ENCODE measurements at places on chromosomes 1 and 21. TPM values are rescaled to one million over a fixed set of nuclear protein-coding genes. Genes with fewer than 3 reads are reported as not detected.

The PSEN2 gene
- 21.3 TPM for total RNA-seq

The RGL1 gene
- 1.7 TPM for total RNA-seq

The OR2L13 gene
- not detected for total RNA-seq

The NUDT4B gene
- 4.6 TPM for total RNA-seq

The SYPL2 gene
- not detected for total RNA-seq

The RASSF5 gene
- 3.1 TPM for total RNA-seq

The SAMSN1 gene
- not detected for total RNA-seq

The KIAA1614 gene
- 1.9 TPM for total RNA-seq

The FCGR3B gene
- 0.64 TPM for total RNA-seq

The FAM3B gene
- total RNA-seq, result 0.72 TPM

The LRRC7 gene
- total RNA-seq, result not detected

The TRIM67 gene
- total RNA-seq, result not detected

The TMEM79 gene
- 6.8 TPM for total RNA-seq

The CHAF1B gene
- total RNA-seq, result 2.1 TPM

The TAS1R1 gene
- total RNA-seq, result not detected

The HPCA gene
- total RNA-seq, result not detected

The KCNE2 gene
- not detected for total RNA-seq

The TNFRSF1B gene
- total RNA-seq, result not detected

The MAEL gene
- total RNA-seq, result not detected

The OR2AK2 gene
- total RNA-seq, result not detected

The MED8 gene
- total RNA-seq, result 56.9 TPM

The KCNE1 gene
- total RNA-seq, result not detected

The TMEM9 gene
- 70.3 TPM for total RNA-seq

The IVL gene
- 0.43 TPM for total RNA-seq

The CHI3L1 gene
- 0.21 TPM for total RNA-seq

The MYBPH gene
- total RNA-seq, result not detected

The TPTE gene
- total RNA-seq, result not detected

The FGR gene
- 0.64 TPM for total RNA-seq

The PTCH2 gene
- not detected for total RNA-seq

The DSCAM gene
- 0.21 TPM for total RNA-seq

The PLEKHA6 gene
- total RNA-seq, result 4.8 TPM

The KCNK1 gene
- 15.7 TPM for total RNA-seq

The ROR1 gene
- 3.6 TPM for total RNA-seq

The MORN1 gene
- total RNA-seq, result 7.2 TPM

The ZNF683 gene
- not detected for total RNA-seq

The CASQ1 gene
- not detected for total RNA-seq

The PKP1 gene
- 263 TPM for total RNA-seq

The AZIN2 gene
- 4.3 TPM for total RNA-seq

The KRTAP25-1 gene
- total RNA-seq, result not detected

The PPIE gene
- 37.6 TPM for total RNA-seq

The SERTAD4 gene
- total RNA-seq, result 0.72 TPM

The SLAMF9 gene
- 12.1 TPM for total RNA-seq

The FCN3 gene
- not detected for total RNA-seq

The BARHL2 gene
- not detected for total RNA-seq

The S100A7 gene
- total RNA-seq, result not detected

Data from tracheal epithelial cell (primary cell).